Vagina (tissue), 2 donors: ENCODE measurements at places on chromosomes 12 and 14.

DNA sequence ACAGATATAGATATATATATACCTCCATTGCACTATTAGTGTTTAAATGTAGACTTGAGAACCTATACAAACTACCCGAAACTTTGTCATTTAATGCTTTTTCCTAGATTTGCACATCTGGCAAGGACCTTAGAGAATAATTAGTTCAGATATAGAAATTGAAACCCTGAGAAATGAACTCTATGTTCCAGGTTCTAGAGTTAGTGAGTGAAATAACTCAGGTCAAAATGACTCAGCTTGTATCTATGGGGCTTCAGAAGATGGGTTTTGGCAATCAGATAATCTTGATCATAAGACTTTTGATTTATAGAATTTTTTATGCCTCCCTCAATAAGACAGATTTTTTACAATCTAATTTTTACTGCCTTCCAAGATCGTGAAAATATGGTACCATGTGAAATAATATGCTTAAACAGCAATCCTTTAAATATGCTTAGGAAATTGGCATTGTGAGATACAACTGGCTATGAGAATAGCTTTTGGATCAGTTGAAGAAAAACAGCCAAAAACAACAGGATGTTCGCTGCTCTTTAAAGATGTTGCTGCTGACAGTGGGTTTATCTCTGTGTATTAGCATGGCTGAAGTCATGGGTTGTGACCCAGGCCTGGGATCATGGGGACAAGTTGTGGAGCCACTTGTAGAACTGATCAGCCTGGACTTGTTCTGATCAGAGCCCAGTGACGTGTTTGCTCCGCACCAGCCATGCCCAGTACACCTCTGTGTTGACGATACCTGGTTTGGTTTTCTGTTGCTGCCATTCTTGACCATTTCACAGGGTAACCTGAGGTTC lies 63.6 kb downstream of the TTLL5 start:
- DNase-seq: no peak

DNA sequence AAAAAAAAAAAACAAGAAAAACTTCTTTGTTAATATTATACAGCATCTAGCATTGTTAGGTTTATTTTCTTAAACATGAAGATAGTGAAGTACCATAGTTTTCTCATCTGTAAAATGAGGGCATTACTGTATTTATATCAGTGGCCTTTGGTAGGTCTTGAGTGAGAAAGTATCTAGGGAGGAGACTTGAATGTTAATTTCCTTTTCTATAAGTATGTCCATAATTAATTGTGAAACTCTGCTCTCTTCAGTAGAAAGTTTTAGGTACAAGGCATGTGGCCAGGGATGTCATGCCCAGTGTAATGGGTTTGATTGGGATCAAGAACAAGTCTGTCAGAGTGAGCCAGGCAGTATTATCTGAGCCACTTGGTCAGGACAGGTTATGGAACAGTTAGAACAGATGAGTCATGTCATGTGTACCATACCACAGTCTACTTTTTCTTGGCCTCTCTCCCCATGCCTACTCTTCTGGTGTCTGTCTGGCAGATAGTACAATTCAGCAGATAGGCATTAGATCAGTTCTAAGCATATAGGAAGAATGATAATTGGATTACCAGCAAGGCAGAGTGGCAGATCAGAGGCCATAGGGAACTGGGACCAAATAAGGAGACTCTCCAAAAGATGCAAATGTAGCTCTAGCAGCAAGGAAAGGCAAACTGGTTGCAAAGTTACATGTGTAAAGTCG lies 30.4 kb downstream of the FBXO34 start:
- no peak for DNase-seq

GRCh38 chr14:54815016-54815415 lies 87.6 kb downstream of the GCH1 start:
- DNase-seq: no peak

DNA sequence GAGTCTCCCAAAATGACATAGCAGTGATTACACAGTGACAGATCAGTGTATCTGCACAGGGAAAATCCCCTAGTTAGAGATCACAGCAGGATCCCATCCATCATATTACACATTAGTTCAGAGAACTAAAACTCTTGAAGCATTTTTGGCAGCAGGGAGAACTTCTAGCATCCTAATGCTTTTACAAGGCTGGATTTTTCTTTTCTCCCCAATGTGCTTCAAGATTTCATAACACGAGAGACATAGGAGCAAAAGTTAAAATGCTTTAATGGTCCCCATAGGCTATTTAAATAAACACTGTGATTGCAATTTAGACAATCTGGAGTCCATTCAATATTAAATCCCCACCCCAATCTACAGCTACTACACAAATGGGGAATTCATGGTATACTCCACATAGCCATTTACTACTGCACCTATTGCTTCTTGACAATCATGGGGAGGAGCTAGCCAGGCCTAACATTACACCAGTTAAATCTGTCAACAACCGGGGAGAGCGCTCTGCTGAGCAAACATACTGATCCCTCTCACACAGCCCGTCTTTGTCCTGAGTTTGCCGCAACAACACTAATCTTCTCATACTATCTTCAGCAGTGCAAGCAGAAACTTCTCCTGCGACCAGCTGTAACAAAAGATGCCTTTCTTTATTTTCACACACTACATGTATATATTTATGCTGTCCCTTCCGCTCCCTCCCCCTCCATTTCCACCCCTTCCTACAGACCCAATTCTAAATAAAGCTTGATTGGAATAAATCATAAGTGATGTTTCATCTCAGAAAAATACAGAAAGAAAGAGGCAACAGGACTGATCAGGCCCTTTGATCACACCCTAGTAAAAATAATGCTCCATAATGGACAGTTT lies 120.3 kb upstream of the SOX5 start:
- DNase-seq: no peak

- no peak for DNase-seq
Observed at GRCh38 chr14:65910108-65910786, 497.7 kb downstream of the FUT8 start.

- DNase-seq: peak; percentile 79
Observed at GRCh38 chr14:23089498-23090253, 5.3 kb downstream of the ACIN1 start.

DNA sequence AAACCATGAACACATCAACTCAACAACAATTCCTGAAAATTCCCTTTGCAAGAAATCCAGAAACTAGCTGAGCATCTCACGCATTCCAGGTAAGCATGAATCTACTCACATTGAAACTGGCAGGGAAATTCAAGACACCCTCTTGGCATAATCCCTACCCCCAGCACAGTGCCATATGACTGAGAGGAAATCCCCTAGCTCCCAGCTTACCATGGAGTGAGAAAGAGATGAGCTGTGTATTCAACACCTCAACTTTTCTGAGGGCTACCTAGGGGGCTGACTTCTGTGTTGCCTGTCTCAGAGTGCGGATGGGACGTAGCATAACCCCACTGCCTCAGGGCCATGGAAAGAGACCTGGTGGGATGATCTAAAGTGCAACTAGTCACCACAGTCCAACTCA lies 37.7 kb upstream of the GPR132 start:
- no peak for DNase-seq

DNA sequence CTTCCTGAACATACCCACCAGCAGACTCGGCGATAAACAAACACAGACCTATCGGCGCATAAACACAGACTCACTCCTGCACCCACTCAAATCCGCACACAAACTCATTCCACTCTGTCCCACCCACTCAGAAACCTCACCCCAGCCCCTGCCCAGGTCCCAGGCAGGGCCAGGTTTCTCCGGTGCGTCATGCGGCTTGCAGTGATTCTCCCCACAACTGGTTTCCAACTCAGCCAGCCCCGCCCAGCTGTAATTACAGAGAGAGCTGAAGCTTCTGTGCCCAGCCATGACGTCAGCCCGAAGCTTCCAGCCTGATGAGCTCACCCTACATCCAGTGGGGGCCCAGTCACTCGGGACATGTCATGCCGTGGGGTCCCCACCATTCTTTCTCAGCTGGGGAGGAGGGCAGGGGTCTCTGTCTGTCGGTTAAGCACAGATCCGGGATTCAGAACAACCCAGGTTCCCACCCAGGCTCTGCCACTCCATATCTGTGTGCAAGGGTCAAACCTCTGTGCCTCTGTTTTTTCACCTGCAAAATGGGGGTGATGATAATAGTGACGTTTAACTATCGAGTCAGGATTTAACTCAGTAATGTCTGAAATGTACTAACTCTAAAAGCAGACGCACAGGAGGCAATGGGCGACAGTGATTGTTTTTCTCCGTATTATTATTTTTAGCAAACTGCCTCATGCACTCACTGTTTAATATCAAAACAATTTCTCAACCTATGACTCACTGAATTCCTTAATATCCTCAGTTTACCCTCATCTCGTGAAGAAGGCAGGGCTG lies 2.3 kb upstream of the HSPB8 start:
- peak; percentile 95 for DNase-seq

GRCh38 chr12:619346-619745 lies 43.9 kb downstream of the NINJ2 start:
- no peak for DNase-seq

DNA sequence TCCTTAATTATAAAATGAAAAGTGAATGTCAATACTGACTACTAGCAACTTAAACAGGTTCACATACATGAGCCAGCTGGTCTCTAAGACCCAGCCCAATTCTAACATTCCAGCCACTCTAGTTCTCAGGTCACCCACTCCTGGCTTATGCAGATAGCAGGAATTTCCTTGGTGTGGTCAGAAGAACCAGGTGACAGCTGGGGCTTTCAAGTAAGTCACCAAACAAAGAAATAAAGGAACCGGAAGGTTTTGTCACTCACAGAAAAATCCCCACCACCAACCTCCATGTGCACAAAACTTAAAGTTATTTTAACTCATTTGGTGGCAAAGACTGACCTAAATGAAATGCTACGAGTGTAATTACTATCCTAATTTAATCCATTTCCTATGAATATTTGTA lies 129.6 kb upstream of the CDKN3 start:
- no peak for DNase-seq

DNA sequence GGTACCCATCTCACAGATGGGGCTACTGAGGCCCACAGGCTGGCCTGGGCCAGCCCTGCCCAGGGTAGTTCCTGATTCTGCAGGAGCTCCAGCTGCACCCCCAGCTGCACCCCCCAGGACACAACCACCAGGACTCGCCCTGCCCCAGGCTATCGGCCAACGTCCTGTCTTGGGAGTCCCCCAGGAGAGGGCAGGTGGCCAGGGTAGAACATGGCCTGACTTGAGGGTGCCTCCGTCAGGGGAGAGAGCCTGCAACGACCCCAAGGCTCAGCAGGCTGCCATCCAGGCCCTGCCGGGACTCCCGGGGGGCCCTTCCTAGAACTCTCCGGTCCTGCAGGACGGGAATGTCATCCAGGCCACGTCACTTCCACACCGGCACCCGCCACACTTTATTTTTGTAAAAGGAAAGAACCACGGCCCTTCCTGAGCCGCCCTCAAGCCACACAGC lies 15.8 kb downstream of the JAG2 start:
- no peak for DNase-seq

DNA sequence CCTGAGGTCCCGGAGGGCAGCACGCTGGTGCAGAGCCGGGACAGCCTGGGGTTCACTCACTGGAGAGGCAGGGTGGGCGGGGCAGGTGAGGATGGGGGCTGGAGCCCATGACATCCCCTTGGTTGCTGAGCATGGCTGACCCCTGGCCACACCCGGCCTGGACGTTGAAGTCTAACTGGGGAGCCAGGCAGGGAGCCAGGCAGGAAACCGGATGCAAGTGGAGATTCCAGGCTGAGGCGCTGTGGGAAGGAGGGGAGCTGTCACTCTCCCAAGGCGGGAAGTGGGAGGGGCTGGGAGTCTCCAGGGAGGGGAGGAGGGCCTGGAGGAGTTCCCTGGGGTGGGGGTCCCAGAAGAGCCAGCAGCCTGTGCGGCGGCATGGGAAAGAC lies 7.7 kb upstream of the INF2 start:
- no peak for DNase-seq

DNA sequence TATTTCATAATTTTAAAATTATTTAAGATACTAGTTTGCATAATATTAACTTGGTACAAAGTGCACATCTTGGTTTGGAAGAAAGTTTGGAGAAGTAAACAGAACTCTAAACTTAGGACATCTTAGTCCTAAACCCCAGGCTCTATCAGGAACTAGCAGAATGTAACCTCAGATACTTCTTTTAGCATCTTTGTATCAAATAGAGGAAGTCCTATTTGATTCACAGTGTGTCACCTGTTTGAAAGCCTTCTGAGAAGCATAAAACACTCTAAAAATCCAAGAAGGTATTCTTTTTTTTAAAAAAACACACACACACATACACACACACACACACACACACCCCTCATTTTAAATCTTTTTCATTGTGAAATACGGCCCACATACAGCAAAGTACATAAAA lies 12.0 kb upstream of the RNU6-7 start:
- DNase-seq: no peak

DNA sequence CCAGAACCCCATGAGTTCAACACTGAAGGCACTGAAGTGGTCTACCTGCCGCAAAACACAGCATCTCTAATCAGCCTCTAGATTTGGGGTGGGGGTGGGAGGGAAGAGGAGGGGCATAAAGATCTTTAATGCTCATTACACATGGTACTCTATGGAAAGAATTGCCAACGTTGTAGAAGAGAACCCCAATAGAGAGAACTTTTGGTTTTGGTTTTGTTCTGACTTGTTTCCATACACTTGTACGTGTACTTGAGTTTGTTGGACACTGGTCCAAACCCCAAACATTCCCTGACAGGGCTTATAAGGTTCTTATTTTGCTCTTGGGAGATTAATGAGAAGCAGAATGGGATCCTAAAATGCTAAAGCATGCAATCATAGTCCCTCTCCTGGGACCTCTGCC lies 31.0 kb downstream of the GNPTAB start:
- DNase-seq: no peak

- no peak for DNase-seq
Observed at GRCh38 chr12:89051065-89051677, 301.1 kb downstream of the DUSP6 start.
